ENCODE measurements at places on chromosomes 1 and 21.

DNA sequence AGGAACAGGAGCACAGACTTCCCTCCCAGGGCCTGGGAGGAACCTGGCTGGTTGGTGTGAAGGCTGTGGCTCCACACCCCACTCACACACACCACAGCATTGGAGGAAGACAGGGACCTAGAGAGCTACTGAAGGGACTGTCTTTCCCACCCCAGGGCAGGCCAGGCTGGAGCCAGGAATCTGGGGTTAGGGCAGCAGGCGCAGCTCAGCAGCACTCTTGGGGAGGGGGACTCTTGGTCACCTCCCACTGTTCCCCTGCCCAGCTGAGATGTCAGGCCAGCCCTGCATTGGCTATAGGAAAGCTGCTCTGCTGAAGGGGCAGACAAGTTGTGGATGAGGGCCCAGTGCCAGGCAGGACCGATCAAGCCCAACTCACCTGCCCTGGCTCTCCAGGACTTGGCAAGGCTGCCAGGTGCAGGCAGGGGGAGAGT is 1.6 kb upstream of the PLEKHA6 start:
- no peak for DNase-seq

DNA sequence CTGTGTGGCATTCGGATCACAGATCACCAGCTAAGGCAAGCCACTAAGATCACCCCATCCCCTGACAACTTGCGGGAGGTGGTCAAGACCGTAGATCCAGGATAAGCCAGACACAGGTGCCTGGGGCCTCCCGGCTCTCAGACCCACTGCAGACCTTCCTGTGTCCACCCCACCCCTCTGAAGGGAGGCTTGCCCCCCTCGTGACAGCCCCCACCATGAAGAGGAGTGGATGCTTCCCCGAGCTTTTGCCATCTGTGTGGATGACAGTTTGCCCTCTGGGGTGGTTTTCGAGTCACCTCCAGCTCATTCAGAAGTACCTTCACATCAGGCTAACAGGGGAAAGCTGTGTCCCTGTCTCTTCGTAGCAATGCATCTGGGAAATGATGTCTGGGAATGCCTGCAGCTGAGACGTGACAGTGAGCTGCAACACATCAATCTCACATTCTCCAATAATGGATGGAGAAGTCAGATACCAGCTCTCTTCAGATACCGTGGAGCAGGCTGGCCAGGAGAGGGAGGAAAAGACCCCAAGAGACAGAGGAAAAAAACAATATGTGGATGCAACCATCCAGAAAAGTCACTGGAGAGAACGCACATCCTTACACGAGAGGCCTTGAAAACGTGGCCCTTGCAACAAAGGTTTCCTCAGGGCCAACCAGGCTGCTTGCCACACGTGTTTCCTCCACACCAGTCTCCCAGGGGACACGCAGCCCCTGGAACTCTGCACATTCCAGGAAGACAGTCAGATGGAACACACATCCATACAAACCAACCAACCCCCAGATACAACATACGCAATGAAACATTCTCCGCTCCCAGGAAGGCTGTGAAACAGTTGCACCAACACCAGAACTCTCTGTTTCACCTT is 20.4 kb upstream of the FHAD1 start:
- no peak for DNase-seq

DNA sequence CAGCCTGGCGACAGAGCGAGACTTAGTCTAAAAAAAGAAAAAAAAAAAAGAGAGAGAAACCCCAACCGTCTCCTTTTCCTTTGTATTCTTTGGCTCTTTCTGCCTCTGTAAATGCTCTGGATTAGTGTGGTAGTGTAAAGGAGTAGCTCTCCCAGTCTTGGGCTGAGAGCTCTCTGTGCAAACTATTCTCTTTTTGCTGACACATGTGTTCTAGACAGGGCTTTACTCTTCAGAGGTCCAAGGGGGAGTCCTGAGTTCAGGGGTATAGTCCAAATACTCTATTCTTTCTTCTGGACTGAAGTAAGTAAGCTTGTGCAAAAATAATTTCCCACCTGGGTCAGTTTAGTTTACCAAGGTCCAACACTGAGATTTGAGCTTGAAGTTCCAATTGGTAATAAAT is 183.8 kb upstream of the KCNK2 start:
- DNase-seq, result no peak

DNA sequence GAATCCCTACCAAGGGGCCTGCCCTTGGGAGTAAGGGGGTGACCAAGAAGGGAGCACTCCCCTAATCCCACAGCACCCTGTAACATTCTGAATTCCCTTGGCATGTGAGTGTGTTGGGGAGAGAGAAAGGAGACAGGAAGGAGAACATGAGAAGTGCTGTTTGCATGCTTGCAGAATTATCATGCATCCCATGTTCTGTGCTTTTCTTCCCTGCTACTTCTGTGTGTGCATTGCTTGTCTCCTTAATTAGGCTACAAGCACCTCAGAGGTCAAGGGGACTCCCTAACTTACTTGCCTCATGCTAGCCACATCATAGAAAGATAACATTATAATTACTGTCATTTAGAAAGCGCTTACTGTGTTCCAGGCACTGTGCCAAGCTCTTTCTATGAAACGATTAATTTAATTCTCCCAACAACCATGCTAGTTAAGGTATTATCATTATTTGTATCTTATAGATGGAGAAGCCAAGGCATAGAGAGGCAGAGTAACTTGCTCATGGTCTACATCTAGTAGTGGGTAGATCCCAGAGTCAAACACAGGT is 11.1 kb downstream of the NOS1AP start:
- DNase-seq, result no peak

DNA sequence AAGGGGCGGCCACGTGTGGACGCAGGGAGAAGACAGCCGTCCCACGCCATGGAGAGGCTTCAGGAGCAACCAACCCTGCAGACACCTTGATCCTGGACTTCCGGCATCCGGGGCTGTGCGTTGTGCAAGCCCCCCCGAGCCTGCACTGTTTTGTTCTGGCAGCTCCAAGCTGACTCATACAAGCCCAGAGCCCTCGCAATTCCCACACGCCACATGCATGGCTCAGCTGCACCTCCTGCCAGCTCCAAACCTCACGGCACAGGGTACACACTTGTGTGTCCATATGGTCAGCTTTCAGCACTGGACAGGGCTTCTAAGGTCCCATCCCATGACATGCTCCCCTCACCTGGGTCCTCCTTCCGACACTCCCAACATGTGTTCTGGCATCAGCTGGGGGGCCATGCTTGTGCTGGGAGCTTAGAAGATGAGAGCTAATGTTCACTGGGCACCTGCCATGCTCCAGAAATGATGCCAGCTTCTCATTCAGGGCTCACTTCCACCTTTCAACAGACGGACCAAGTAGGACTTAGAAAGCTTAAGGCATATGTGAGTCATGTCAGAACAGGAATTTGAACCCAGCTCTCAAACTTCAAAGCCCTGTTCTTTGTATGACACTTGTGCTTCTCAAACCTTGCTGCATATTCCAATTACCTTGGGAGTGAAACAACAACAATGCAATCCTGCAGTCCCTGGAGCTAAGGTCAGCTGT is 137.3 kb downstream of the PGBD5 start:
- DNase-seq, result no peak

GRCh38 chr1:29210278-29211085 is 20.3 kb downstream of the MECR start:
- no peak for DNase-seq

GRCh38 chr1:50968821-50969610 is 1.0 kb upstream of the CDKN2C start:
- DNase-seq, result peak; percentile 58

GRCh38 chr1:24491577-24492360 is 10.9 kb upstream of the RCAN3 start:
- DNase-seq, result no peak

GRCh38 chr1:66292944-66293343 is 241.0 kb upstream of the SGIP1 start:
- no peak for DNase-seq

DNA sequence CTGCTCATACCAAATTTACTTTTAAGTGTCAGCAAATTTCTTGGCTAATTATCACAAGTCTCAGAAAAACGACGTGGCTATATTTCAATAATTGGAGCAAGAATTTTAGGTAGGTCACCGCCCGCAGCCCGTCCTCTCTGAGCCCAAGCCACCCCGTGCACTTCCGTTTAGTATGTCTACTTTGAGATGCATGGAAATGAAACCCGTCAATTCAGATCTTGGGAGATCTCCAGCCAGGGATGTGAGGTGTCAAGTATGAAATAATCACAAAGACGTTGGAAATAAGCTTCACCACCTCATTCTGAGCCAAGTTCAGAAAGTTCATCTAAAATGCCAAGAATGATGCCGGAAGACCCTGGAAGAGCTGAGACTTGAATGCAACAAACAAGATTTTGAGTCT is 132.6 kb upstream of the IRF2BP2 start:
- DNase-seq, result no peak

DNA sequence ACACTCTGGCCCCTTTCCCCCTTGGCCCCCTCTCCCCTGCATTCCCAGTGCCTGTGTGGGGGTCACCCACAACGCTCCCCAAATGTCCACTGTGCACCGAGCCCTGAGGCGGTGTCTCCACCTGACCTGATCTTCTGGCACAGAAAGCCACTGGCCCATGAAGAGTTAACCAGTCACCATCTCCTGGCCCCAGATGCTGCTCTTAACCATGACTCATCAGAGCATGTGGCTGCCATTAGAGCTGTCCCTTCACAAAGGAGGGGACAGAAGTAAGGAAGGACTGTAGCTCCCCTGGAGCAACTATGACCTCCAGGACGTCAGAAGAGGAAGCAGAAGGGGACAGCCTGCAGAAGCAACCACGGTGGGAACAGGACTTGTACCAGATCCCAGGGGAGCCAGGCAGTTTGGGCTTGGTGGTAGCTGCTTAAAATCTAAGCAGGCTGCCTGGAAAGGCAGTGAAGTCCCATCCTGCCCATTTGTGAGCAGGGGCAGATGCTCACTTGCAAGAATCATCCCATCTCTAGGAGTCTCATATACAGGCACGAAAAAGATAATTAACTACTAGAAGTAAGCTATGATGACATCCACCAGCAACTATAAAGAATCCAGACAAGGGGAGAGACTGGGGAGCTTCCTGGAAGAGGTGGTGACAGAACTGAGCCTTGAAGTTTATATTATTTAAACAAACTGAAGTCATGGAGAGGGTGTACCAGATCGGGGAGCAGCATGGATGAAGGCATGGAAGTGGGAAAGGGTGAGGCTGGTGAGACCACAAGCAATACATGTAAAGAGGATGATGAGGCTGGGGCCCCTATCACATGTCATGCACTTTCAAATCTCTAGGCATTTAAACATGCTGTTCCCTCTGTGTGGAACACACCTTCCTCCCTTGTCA is 1.1 kb upstream of the TTC39A start:
- peak; percentile 53 for DNase-seq

DNA sequence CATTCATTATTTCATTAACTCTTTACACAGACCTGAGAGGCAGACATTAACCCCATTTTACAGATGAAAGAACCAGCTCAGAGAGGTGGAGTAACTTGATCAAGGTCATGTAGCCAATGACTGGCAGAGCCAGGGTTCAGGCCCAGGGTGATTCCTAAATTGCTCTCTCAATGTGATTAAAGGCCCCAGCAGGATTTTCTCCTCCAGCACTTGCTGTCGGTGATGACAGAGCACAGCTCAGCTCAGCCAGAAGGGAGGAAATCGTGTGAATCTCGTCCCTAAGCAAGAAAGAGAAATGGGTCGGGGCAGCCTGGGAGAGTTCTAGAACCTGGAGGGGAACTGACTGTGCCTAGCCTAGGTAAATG is 19.5 kb upstream of the RNF19B start:
- no peak for DNase-seq

DNA sequence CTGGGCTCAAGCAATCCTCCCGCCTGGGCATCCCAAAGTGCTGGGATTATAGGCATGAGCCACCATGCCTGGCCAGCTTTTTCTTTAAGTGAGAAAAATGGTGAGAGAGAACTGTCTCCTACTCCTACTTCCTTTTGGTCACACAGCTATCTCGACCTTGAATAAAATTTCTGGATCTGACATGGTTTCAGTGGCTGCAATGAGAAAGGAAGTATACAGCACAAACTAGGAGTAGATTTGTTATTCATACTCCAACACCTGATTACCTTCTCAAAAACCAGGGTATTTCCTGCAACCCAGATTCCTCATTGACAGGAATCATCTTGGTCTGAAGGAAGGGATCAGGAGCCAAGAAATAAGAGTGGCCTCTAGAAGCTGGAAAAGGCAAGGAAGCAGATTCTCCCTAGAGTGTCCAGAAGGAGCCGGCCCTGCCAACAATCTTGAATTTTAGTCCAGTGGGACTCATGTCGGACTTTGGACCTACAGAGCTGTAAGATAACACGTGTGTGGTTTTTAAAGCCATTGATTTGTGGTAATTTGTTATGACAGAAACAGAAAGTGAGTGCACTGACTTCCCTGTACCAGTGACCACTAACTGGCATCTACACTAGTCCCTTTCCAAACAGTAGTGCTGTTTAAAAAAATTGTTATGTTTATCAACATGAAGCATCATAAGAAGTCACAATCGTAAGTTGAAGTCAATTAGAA is 516.6 kb downstream of the SMYD3 start:
- no peak for DNase-seq

GRCh38 chr21:29389136-29389535 is 90.4 kb downstream of the BACH1 start:
- no peak for DNase-seq

GRCh38 chr21:37878946-37879660 is 37.2 kb downstream of the KCNJ6 start:
- DNase-seq, result peak; percentile 15

- no peak for DNase-seq
Measured at GRCh38 chr1:51910221-51911000, 31.9 kb upstream of the NRDC start.

DNA sequence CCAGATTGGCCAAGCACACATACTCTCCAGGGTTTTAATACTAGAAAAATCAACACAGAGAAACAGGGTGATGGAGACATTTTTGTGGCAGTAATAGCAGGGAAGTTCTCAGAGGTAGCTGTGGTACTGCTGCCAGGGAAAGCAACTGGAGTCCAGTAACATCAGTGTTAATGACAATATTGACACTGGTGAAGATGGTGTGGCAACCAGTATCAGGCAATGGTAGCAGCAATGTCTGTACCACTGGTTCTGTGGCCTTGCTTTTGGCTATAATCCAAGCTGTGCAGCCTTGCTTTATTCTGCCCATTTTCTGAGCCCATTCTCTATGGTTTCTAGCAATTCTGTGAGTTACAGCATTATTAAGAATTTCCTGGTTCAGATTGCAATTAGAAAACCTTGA is 1.6 kb upstream of the SNX7 start:
- DNase-seq, result no peak

DNA sequence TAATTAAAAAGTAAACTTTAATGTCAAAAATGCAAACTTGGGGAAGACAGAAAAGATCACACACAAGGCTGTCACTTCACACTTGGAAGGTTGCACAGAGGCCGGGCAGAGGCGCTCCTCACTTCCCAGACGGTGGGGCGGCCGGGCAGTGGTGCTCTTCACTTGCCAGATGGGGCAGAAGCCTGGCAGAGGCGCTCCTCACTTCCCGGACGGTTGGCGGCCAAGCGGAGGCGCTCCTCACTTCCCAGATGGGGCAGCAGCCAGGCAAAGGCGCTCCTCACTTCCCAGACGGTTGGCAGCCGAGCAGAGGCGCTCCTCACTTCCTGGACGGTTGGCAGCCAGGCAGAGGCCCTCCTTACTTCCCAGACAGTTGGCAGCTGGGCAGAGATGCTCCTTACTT is 25.8 kb upstream of the IL6R start:
- DNase-seq, result no peak

GRCh38 chr1:37858931-37859506 is 373 bp downstream of the MTF1 start:
- peak; percentile 96 for DNase-seq

GRCh38 chr1:71695821-71696220 is 586.5 kb downstream of the NEGR1 start:
- no peak for DNase-seq

All from NCI-H510A treated with DMSO at 0.1 percent for 48 hours (cell line).